Kidney glomerular epithelial cell (primary cell): ENCODE measurements at places on chromosomes 4 and X.

DNA sequence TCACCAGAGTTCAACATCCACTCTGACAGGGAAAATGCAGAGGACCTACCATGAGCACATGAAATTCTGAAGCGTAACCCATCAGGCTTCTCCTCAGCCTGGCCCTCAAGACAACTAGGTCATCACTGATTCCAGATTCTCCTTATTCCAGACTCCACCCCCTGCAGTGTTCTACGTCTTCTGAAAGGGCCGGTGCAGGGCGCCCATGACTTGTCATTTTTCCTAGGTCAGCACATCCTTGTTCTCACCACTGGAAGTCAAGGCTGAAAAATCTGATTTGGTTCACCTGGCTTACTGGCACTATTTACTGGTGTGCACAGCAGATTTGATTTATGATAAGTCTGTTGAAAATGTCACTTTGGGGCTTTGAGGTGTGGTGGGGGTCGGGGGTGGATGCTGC lies 140.9 kb upstream of the KLF3 start:
- DNase-seq, result no peak

DNA sequence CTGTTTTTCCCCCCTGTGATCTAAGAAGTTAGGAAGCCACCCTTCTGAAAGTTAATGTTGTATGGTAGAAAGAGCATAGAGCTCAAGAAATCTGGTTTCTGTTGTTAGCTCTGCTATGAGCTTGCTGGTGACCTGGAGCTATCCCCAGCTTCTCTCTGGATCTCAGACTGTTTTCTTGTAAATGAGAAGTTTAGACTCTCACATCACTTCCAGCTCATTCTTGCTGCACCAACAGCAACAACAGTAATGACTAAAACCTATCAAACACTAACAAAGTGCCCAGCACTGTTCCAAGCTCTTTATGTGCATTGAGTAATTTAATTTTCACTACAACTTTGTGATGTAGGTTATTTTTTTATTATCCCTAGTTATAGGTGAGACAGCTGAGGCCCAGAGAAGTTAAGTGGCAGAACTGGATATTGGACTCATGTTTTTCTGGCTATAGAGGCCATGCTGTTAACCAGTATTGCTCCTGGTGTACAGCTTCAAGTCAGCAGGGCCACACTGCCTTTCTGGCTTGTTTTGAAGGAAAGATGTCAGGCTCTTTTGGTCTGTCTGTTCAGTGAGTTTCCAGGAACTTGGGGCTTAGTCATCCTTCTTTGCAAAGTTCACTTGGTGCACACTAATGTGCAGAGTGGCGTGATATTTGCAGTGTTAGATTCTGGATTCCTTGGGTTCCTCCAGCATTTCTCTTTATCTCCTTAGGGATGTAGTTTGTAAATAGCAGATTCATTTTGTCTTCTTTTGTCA lies 27.8 kb upstream of the TMEM164 start:
- peak; percentile 2 for DNase-seq

- DNase-seq, result no peak
These were observed 81.1 kb downstream of the PPP2R2C start for GRCh38 chr4:6391186-6391851.

DNA sequence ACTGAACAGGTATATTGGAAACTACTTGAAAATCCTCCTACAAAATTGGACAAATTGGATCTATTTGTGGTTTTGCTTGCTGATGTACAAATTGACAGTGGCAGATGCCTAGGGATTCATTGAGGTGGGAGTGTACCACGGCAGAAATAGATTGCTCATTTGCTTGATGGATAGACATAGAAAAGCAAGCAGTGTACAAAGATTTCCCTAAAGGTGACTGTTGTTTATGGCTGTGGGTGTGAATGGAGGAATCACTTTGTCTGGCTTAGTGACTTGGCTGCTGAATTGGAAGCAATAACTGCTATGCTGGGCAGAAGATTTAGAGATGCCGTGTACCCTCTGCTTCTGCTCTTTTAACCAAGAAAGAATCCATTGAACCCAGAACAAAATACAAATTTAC lies 191.0 kb upstream of the GRID2 start:
- DNase-seq, result no peak

- DNase-seq, result peak; percentile 33
These were observed 36.3 kb upstream of the PLAC8 start for GRCh38 chr4:83150653-83151330.

DNA sequence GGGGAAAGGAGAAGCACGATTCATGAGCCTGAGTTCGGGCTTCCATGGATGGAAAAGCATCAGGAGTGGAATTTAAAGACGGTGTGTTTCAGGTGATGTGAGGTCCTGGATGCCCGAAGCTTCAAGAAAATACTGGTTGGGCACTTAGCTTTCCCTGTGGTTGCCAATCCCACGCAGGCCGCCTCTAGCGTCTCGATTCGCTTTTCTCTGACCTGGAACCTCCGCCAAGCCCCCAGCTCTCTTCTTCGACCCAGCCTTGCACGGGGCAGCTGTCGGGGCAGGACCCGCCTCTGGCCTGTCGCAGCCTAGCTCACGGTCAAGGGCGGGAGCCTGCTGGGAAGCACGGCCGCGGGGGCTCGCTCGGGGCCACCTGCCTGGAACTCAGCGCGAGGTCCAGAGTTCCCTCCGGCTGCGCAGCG lies 308 bp upstream of the TLR2 start:
- no peak for DNase-seq

DNA sequence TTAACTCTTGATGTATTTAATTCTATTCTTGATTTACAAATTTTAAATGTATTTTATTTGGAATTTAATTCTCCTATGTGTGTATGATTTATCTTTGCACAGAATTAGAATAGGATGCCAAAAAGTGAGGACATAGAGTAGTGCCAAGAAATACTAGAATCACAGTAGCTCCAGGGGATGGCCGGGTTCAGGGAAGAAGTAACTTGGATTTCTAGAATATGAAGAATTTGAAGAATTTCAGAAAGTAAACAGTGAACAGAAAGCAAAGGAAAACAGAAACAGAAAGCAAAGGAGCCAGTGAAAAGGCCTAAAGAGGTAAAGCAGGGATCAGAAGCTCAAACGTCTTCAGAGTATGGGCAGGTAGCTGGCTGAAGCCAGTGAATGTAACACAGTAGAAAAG lies 1187.6 kb downstream of the RPA4 start:
- DNase-seq, result peak; percentile 1

- DNase-seq, result no peak
These were observed 121.7 kb upstream of the CXXC4 start for GRCh38 chr4:104616401-104616820.

DNA sequence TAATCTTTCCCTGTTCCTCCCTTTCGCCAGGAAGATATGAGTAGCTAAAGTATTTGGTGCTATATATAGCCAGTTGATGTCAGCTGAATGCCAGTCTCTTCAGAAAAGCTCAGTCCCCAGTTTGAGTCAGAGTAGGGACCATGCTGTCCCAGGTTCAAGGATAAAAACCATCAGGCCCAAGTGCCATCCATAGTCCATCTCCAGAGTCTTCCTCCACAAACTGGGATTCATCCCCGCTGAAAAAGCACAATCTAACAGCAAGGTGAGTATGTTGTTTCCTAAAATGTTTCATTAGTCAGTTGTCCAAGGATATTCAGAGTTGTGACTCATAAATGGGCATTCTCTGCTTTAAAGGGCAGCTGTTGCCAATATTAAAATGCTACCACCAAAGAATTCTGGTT lies at the start of gene MYOZ2:
Gene MYOZ2 (plus strand): TSS at position 112 of the 401 bp plus-strand sequence. CDS start 694 bp downstream, outside the sequence.
- no peak for DNase-seq

GRCh38 chrX:96771486-96771885 lies 86.8 kb downstream of the DIAPH2 start:
- no peak for DNase-seq

DNA sequence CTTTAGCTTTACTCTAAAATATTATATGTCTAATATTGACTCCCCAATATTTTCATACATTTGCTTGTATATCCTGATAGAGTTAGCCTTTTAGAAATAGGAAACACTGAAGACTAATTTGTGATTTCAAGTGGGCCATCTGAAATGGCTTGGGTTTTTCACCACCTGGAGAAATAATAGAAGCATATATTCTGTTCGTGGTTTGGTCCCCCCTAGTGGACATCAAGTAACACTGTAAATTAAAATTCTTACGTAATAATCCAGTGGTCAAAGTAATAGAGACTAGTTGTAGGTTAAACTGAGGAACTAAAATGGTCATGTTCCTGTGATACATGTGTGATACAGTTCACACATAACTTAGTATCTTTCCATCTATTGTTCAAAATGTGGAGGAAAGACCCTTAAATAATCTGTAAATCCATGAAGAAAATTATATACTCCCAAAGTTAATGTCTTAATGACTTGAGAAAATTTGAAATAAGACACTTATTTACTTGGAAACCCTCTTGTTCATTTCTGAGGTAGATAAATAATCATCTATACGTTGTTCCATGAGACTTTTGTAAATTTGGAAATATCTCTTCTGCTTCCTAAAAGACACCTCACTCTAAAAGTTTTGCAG lies 79.8 kb upstream of the SMARCAD1 start:
- peak; percentile 35 for DNase-seq

DNA sequence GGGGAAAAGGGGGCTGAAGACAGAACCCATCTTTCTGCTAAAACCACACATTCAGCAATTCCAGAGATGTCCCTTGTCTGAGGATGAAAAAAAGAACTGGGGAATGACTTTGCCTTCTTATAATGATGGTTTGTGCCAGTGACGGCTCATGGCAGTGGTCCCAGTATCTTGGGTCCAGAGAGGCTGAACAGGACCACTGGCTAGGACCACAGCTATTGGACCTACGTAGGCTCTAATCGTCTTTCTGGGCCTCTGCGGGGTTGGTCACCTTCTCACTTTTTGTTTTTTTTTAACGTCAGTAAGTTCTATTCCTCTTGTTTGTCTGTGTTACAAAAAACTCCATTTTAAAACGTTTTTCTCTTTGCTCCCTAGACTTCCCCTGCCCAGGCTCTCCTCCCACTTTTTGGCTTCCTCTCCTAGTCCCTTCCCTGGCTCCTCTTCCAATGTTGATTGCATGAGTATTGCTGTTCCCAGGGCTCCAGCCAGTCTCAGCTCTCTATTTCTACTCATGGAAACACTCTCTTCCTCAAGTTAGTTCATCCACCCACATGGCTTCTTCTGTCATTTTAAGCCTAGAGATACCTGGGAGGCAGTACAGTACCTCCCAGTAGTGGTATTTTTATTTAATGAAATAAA lies 52.6 kb upstream of the STX18 start:
- no peak for DNase-seq

GRCh38 chrX:27350476-27350875 lies 112.7 kb downstream of the PPP4R3C start:
- no peak for DNase-seq

DNA sequence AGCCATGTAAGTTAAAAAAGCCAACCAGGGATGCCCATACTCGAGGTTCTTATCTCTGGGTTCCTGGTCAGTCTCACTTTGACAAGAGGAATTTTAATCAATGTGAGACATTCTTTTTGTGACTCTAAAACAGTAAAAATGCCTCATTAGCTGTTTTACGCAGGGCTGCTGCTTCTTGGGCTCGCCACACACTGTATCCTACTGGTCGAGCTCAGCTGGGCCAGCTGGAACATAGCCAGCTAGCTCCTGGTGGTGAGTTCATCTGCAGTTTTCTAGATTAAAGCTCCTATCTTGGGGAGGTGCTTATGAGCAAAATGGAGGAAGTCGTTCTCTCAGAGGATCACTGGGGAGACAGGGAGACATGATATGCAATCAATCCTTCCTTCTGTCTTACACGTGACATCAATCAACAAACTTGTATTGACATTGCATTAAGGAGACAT lies 55.9 kb upstream of the LEF1 start:
- DNase-seq, result no peak

DNA sequence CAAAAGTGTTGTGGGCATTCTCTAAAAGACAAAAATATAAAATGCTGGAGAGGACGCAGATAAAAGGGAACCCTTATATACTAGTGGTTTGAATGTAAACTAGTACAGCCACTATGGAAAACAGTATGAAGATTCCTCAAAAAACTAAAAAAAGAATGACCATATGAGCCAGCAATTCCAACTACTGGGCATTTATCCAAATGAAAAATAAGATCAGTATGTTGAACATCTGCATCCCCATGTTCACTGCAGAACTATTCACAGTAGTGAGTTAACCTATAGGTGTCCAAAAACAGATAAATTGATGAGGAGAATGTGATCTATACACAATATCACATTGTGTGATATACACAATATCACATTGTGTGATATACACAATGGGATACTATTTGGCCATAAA lies 1615.3 kb downstream of the PCDH18 start:
- DNase-seq, result no peak

DNA sequence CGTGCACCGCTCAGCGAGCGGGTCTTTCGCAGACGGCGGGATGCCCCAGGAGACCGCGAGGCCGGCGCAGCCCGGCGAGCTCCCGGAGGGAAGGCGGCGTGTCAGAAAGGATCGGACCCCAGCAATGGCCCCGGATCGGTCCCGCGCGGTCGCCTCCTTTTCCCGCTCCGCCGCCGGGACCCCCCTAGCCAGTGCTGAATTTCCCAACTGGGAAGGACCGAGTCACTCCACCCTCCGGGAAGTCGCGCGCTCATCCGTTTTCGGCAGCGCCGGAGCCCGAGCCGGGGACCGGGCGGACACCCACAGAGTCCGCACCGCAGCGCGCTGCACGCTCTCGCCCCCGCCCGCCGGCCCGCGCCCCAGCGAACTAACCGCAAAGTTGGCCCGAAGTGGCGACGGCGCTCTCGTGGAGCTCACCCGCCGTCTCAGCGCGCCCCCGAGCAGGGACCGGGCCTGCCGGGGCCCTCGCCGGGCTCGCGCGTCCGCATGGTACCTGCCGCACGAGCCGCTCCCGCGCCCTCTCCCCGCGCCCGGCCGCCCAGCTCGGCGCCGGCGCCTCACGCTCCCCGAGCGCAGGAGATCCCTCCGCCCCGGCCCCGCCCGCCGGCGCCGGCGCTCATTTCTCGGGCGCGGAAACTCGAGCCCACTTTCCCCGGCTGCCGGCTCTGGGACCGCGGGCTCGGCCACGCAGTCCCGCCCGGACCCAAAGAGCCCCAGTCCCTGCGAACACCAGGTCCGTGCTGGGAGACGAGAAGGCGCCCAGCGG lies at the start of gene FAT1:
Gene FAT1 (minus strand): TSS at position 565 of the 766 bp plus-strand sequence. CDS start 14,029 bp downstream, outside the sequence.
- DNase-seq, result no peak

GRCh38 chrX:7779644-7780043 lies 63.3 kb upstream of the VCX start:
- no peak for DNase-seq
